ENCODE measurements at places on chromosomes 2 and 18.
A peak's percentile ranks its signal among the peaks of the same experiment; 100 is the strongest.

DNA sequence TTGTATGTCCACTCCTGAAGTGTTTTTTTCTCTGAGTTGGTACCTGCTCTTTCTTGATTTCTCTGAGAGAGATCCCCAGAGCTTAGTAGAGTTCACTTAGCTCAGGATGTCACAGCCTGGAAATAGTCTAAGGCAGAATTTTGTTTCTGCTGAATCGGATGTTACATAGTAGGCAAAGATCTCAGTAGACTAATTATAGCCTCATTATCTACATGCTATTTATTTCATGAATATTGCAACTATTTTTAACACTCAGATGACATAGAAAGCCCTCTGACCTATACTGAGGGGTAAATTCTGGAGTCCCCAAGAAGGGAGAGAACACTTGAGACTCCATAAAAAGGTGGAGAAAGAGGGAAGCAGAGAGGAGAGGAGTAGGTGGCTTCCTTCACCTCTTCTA, 160.2 kb downstream of the FHOD3 start:
- no peak for DNase-seq

DNA sequence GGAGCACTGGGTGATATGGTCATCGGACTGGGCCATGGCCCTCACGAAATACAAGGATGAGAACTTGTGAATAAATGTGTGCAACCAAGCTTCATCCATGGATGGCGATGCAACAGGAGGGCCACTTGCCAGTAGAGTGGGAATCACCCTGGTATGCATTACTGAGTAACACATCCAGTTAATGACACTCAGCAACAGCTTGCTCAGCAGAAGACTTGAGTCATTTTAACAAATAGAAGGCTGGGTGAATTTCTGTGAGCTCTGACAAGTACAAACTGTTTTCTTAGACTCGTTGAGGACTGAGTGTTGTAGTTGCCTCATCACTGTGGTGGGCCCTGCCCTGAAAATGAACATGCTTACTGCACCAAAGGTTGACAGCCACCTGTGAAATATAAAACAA, 221.6 kb downstream of the NCKAP5 start:
- peak; percentile 4 for DNase-seq

- DNase-seq, result no peak
Observed at GRCh38 chr2:45112750-45113149, 103.5 kb upstream of the SIX2 start.

DNA sequence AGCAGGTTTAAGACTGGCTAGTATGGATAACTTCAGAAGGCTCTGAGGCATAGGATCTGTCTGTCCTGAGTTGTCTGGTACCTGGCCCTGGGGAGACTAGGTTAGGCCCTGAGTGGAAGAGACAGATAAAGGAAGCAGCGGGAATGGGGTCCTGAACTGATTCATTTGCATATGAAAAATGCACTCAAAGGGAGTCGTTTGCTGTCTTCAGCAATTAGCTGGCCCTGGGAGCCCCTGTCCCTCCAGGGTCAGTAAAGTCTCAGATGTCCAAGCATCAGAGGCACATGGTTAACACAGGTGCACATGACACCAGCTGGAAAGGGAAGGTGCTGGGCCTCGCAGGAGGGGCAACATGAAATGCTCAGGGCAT, 172.4 kb downstream of the ACOXL start:
- DNase-seq, result no peak

DNA sequence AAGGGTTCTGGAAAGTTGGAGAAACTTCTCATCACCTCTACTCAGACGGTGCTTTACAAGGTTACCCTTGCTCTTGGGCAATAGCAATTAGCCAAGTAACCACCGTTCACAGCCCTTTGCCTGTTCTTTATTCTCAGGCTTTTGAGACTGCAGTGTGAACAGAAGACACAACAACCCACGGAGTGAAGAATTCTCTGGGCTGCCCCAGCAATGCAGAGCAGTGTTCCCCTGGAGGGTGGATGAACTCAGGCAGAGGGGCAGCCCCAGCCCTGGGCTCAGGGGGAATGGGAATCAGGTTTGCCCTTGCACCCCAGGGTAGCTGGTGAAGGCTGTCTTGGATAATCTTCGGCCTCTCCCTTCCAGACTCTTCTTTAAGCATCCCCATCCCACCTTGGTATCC, 69.1 kb downstream of the MCFD2 start:
- no peak for DNase-seq

- no peak for DNase-seq
Observed at GRCh38 chr18:10157706-10158105, 243.9 kb downstream of the VAPA start.

DNA sequence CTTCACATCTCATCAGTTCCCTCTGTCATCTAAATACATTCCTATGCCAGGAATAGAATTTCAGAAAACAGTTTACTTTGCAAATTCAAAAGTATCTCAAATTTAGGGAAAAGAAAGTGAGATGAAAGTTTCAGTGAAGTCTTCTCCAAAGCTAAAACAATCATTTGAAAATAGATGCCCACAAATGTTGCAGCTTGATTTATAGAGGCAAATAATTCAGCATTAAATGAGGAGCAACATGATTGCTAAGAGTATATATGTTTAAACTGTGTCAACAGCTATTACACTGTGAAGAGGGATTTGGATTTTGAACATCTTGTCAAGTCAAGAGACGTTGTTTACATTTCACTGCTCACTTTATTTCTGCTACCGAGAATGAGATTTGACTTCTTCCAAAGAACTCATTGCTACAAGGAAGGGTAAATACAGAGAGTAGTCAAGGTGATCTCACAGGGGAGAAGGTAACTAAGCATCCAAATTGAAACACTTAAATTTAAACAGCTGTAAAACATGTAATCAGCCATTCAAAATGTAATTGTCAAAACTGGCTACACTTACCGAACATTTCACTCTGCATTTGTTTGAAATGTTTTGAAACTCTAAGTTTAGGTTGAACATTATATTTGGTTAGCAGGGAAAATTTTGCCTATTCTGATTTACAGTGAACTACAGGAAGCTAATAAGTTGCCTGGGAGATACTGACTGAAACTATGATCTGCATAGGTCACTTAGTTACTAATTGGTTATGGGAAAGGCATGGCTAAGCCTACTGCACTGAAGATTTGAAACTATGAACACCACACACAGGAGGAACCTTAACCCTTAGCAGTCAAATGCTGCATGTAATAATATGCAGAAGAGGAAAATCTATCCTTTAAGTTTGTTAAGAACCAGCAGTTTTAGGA, 33.2 kb upstream of the GALNT3 start:
- DNase-seq, result no peak

GRCh38 chr2:191748059-191748461, 70.1 kb downstream of the NABP1 start:
- DNase-seq, result peak; percentile 37

DNA sequence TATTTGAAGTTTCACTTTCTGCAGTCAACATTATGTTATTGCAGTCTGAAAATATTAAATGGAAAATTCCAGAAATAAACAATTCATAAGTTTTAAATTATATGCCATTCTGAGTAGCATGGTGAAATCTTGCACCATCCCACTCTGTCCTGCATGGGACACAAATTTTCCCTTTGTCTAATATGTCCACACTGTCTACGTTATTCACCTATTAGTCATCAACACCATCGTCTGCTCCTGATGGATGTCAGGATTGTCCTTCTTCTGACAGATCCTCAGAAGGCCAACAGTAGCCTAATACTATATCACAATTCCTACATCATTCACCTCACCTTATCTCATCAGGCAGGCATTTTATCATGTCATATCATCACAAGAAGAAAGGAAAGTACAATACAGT, 163.1 kb downstream of the TXNL1 start:
- no peak for DNase-seq

DNA sequence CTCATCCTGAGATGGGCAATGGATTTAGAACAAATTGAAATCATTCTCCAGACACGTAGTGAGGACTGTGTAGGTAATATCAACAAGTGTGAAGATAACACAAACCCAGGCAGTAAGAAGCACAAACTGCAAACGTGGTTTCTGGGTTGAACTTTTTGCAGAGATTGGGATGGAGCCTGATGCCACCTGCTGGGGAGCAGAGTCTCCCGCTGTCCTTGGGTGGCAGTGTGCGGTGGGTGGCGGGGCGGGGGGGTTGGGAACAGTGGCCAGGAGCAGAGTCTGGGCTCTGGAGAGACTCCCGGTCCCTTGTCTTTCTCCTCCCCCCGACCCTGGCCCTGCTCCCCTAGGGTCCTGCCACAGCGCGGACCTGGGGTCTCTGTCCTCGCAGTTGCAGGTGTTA, 19.5 kb downstream of the TRAF3IP1 start:
- DNase-seq, result no peak

DNA sequence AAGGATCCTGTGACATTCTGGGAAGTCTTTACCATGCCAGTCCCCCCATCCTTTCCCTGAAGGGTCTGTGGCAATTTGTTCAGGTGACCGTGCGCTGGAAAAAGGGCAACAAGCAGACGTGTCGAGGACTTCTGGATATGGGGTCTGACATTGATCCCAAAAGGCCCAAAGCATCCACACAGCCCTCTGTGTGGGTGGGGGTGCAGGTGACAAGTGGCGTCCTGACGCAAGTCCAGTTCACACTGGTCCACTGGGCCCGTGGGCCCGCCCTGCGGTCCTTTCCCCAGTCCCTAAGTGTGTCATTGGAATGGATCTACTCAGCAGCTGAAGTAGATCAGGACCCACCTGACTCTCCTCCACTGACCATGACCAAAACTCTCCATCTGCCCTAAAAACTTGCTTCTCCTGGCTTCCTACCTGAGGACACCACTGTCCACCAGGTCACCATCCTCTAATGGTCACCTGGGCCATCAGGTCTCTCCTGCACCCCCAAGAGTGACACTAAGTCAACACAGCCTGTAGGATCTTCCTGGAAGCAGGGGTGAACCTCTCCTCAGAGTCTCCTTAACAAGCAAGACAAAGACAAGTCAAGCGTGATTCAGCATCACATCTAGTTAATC, 85.6 kb upstream of the SLC66A3 start:
- no peak for DNase-seq

DNA sequence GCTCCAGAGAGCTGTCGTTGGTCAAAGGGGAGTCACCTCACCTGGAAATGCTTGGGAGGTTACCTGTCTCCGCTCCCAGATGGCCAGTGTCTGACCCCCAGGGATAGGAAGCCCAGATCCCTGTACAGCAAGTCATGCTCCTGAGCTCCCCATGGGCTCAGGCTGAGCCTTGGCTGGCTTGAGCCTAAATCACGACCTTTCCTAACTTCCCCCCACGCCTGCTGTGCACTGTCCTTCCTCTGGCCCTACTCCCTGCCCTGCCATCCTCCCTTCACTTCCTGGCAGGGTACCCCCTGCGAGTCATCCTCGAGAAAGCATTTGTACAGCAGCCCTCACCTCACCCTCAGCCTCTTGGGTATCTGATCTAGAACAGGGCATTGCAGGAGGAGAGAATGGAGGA, 9.2 kb upstream of the HDAC4 start:
- no peak for DNase-seq

- peak; percentile 47 for DNase-seq
Observed at GRCh38 chr18:37483221-37483971, 82.2 kb downstream of the CELF4 start.

All from cardiac fibroblast (primary cell).